ENCODE measurements at places on chromosomes 12 and 14.

DNA sequence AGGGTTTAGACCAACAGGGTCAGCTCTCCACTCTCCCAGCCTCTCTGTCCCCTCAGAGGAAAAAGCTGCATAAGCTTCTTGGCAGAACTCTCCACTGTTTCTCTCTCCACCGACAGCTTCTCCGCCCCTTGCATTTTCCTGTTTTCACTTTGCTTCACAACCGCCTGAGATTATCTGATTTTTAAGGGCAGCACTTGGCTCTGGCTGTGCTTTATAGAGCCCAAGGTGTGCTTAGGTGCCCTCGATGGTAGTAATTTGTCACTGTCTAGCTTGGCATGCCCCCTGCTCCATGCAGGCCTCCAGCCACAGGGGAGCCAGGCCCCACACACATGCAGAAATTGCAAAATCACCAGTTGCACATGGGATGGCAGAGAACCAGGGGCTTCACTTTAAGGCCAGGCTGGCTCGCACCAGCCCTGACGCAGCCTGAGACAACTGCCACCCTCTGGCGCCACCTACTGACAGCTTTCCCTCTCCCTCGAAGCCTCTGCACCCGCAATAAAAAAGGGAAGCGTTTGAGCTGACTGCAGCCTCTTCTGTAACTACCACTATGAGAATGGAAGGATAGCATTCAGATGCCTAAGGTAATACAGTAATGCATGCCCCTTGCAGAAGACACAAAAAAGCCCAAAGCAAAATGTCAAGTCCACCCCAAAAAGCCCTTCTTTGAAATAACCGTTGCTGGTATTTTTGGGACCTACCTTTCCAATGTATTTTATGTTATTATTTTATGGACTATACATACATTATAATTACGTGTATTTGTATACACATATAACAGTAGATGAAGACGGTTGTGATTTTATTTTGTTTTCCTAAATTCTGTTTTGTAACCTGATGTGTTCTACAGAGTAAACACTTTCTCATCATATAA, 32.0 kb upstream of the RIMBP2 start:
- DNase-seq = peak; percentile 81

DNA sequence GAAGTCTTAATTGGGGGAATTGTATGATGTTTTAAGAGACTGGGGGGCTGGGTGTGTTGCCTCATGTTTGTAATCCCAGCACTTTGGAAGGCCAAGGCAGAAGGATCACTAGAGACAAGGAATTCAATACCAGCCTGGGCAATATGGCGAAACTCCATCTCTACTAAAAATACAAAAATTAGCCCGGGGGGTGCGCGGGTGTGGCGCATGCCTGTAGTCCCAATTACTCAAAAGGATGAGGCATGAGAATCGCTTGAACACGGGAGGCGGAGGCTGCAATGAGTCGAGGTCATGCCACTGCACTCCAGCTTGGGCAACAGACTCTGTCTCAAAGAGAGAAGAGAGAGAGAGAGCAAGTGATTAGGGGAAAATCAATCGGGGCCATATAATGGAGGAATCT, 600.5 kb downstream of the SLC16A7 start:
- DNase-seq = no peak

DNA sequence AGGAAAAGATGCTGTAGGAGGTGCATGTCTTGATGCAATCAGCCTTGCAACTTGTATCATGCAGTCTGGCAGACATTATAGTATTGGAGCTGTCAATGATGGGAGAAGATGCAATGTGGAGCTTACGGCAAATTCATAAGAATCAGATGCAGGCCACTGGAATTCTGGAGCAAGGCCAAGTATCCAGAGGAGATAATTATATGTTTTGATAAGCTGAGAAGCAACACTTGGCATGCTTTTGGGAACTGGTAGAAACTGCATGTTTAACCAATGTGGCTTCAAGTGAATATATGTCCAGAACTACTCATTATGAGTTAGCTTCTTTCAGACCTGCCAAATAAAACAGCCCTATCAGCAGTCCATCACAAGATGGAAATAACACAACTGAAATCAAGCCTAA, 249.1 kb upstream of the PPFIA2 start:
- DNase-seq = no peak

DNA sequence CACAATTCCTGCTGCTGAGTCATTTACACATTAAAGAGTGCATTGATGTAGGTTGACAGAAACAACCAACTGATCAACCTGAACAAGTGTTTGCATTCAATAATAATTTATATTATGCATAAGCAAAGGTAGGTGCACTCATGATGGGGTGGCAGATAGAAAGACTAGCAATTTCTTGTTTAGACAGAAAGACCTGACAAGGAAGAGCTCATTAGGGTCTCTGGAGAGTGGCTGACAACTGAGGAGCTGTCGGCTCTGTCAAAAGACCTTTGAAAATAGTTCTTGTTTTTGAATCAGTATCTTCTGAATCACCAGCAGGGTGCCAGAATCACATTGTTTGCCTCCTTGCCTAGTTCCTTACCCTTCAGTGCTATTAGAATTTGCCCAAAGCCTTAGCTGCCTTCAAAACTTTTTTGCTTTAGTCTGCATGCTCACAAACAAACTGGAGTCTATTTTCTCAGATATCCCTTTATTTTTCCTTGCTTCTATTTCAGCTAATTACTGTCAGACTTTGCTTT, 234.7 kb downstream of the BTG1 start:
- no peak for DNase-seq

DNA sequence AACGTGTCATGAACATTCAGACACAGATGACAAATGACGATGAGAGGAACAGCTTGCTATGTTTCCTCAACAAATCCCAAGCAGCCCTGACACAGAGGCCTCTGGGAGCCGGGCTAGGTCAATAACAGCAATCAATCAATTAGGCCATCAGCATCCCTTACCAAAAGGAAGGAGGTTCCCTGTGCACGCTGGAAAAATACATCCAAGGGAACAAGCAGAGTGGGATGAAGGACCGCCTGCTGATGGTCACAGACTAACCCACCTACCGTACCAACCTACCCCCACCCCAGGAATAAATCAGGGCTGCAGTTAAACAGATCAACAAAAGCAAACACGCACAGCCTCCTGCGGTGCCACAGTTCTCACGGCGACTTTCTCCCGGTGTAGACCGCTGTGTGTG, 265.1 kb upstream of the SFSWAP start:
- no peak for DNase-seq

GRCh38 chr14:38900887-38901286, 202.1 kb downstream of the SEC23A start:
- no peak for DNase-seq

DNA sequence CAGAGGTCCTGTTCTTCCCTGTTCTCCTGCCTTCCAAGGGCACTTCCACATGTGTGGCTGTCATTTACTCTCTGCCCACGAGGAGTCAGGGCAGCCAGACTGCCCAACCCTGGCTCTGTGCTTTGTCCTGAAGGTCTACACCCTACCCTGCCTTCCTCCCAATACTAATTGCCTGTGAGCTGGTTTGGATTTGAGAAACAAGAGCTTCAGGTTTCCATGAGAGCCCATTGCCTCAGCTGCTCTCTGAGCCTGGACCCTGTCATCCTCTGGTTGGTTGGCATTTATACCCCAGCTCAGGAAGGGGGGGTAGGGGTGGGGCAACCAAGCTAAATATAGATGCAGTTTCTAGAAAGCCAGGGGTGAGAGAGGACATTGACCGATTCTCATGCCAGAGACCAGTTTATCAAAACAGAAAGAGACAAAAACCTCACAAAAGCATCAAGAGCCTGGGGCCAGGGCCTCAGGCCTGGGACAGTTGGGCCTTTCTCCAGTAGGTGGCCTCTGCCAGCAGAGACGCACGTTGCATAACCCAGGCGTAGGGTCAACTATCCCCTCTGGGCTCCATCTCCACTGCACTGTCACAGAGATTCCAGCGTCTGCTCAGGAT, 34.5 kb downstream of the VDR start:
- peak; percentile 69 for DNase-seq

DNA sequence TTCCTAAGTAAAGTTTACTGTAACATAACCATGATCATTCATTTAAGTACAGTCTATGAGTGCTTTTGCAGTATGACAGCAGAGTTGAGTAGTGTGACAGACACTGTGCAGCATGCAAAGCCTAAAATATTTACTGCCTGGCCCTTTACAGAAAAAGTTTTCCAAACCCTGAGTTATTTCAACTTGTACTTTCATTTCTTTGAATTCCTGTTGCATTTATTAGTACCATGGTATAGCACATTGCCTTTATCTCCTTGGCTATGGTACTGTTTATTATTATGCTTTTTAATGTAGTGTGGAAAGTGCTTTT, 6.2 kb downstream of the ARHGAP5 start:
- DNase-seq = no peak
